B cell (primary cell): ENCODE measurements at places on chromosomes 6 and 20.

- DNase-seq: peak; percentile 39
Observed at GRCh38 chr6:154352898-154353585, 3.6 kb downstream of the IPCEF1 start.

GRCh38 chr20:53949319-53949839 lies 121.0 kb downstream of the BCAS1 start:
- peak; percentile 77 for DNase-seq

- DNase-seq: no peak
Observed at GRCh38 chr6:126268092-126268491, 71.8 kb upstream of the CENPW start.

GRCh38 chr6:135325624-135326424 lies 144.7 kb downstream of the MYB start:
- no peak for DNase-seq

DNA sequence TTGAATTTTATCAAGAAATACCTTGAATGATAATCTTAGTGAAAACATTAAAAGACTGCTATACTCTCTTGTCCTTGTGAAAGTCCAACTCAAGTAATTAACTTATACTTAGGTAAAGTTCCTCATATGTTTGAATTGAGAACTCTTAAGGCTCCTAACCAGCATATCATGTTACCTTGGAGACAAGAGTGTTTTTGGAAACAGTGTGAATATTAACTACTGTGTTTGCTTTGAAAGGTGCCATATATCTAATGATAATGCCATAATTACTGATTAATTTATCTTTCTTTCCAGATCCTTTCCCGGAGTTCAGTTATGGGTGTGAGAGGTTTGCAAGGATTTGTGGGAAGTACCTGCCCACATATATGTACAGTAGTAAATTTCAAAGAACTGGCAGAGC lies 10.5 kb downstream of the FAM120B start:
- no peak for DNase-seq

DNA sequence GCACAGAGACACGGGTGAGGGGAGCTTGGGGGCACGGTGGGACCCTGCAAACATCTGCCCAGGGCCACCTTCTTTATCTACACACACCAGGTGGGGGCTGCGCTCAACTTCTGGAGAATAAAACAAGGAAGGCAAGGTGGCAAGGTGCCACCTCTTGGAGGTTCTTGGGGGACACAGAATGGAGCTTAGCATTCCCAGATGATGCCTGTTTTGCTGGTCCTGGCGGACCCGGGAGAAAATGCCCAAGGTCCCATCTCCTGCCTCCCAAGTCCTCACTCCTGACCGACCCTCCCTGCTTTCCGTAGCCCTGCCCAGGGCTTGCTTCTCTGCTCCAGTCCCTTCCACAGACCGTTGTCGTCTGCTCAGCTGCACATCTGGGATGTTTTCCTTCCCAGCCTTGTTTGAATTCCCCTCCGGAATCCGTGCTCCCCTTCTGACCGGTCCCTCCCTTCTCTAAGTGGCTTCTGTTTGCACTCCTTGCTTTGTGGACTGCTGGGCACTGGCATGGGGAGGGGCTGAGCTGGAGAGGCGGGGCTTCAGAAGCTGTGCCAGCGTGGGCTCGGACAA lies 13.1 kb downstream of the ITPR3 start:
- DNase-seq: no peak

DNA sequence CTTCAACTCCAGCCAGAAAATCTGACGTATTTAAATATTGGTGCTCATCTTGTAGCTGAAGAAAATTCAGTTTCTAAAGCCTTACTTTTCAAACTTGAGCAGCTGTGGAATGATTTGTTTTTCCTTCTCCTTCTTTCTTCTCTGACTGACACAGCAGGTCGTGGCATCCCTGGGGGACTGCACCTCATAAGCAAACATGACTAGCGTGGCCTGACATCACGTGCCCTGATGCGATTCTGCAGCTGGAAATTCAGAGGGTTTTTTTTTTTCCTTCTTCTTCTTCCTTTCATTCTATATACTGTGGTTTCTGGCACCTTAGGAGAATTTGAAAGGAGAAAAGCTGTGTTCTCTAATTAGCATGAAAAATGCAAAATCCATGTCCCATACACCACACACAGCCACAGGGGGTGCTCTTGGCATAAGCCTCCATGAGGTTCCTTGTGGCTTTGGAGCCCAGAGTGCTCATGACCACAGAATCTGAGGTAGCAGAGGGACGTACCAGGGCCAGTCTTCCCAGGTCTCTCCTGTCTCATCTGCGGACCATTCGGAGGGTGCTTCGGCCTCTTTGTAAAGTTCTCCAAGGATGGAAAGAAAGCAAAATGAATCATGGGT lies 258.5 kb upstream of the CDH4 start:
- DNase-seq: no peak

DNA sequence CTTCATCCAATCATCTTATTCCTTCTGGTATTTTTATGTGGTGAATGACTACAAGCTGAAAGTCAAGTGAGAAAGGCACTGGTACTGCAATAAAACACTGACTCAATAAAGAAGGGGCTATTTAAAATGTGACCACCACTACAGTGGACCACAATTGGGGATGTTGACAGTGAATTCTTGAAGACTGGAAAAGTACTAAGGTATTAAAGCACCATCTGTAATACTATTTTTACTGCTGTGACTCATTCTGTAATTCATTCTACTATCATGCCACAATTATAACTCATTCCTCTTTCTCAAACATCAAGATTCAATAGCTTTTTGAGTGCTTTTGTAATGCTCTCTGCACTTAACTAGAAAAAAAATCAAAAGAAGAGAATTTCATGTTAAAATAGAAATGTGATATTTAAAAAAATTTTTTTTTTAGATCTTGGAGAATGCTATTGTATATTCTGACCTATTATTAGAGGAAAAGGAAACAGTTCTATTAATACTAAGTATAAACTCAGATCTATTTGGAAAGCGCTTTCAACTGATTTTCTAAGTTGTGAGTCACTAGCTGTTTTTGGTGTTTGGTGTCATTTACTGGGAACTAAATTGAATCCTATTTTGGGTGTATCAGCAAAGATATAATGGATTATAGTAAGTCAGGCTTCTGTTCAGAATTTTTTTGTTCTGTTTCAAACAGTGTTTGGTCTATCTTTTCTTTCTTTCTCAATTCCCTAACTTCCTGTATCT lies 104.7 kb upstream of the TMEM170B start:
- DNase-seq: no peak

GRCh38 chr20:58127701-58128111 lies 100.7 kb downstream of the ANKRD60 start:
- no peak for DNase-seq

GRCh38 chr6:106556368-106556960 lies 72.8 kb downstream of the RTN4IP1 start:
- peak; percentile 58 for DNase-seq

GRCh38 chr6:17432356-17432755 lies 39.0 kb downstream of the CAP2 start:
- DNase-seq: no peak

GRCh38 chr6:73131706-73132105 lies 93.6 kb downstream of the KHDC1L start:
- no peak for DNase-seq

- no peak for DNase-seq
Observed at GRCh38 chr20:47125508-47125757, 230.8 kb downstream of the EYA2 start.

DNA sequence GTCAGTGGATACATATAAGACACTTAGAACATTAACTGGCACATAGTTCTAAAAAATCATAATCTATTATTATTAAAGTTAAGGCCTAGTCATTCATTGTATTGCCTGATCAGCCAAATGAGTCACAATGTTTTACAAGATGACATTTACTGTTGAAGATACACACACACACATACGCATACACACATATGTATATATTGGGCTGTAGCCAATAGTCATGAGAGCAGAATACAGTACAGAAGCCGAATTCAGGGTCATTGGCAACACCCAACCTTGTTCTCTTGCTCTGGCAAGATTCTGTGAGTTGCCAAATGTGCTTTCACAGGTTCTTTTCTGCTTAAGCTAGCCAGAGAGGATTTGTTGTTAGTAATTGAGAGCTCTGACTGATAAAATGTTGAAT lies 922.8 kb upstream of the MAP3K7 start:
- no peak for DNase-seq

DNA sequence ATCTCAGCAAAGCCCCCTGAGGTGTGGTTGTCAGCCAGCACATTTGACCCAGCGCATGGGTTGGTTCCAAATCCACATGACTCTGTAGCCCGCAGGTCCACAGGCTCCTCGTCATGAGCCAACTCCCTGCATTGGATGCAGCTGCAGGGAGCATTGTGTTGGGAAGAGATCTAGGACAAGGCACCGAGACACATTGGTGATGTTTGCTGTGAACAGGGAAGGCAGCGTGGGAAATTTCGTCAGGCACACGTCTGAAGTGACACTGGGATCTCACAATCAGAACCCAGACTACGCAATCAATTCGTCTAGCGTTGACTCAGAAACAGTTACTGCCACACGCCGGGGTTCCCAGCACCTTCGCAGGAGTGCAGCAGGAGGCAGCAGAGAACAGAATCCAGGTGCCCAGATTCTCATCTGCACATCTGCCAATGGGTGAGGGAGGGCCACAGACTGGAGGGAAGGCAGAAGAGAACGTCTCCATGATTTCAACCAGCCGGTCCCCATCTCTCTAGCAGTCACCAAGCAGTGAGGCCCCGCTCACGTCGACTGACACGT lies 177.0 kb downstream of the TTLL2 start:
- no peak for DNase-seq

DNA sequence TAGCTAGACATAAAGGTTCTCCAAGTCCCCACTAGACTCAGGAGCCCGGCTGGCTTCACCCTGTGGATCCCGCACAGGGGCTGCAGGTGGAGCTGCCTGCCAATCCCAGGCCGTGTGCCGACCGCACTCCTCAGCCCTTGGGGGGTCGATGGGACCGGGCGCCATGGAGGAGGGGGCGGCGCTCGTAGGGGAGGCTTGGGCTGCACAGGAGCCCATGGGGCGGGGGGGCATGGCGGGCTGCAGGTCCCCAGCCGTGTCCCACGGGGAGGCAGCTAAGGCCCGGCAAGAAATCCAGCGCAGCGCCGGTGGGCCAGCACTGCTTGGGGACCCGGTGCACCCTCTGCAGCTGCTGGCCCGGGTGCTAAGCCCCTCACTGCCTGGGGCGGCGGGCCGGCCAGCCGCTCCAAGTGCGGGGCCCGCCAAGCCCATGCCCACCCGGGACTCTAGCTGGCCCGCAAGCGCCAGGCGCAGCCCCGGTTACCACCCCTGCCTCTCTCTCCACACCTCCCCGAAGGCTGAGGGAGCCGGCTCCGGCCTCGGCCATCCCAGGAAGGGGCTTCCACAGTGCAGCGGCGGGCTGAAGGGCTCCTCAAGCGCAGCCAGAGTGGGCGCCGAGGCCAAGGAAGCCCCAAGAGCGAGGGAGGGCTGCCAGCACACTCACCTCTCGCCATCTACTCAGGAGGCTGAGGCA lies 26.5 kb upstream of the ID1 start:
- DNase-seq: no peak

- DNase-seq: no peak
Observed at GRCh38 chr20:31712564-31713311, 9.9 kb downstream of the BCL2L1 start.

DNA sequence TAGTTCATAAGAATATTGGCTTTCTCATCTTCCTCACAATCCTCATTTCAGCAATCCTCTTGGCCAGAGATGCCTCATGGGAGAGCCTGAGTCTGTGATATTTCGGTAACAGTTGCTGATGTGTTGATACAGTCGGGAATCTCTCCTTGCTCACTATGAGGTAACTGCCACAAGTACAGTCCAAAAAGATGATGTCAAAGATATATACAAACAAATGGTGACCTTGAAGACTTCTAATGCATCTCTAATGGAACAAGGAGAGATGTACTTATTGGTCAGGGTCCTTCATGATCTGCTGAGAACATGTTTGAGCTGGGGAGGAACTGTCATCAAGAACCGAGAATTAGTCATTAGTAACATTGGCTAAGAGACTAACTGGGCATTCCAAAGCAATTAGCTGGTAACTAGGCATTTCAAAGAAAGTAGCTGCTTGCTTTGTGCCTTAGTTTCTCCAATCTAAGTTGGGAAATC lies 56.1 kb downstream of the FILIP1 start:
- DNase-seq: no peak

DNA sequence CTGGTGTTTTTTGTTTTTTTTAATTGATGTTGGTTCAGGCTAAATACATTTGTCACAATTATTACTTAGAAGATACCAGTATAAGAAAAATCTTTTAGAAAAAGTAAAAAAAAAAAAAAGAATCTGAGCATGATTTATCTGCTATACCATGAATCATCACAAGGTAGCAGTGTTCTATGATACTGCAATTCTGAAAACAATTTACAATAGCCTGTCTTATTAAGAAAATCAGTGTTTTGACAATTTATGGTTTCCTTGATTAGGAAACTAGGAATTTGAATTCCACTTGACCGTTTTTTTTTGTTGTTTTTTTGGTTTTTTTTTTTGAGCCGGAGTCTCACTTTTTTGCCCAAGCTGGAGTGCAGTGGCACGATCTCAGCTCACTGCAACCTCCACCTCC lies 9.3 kb upstream of the MAK start:
- no peak for DNase-seq

GRCh38 chr6:48567016-48567415 lies 456.0 kb upstream of the PTCHD4 start:
- no peak for DNase-seq

DNA sequence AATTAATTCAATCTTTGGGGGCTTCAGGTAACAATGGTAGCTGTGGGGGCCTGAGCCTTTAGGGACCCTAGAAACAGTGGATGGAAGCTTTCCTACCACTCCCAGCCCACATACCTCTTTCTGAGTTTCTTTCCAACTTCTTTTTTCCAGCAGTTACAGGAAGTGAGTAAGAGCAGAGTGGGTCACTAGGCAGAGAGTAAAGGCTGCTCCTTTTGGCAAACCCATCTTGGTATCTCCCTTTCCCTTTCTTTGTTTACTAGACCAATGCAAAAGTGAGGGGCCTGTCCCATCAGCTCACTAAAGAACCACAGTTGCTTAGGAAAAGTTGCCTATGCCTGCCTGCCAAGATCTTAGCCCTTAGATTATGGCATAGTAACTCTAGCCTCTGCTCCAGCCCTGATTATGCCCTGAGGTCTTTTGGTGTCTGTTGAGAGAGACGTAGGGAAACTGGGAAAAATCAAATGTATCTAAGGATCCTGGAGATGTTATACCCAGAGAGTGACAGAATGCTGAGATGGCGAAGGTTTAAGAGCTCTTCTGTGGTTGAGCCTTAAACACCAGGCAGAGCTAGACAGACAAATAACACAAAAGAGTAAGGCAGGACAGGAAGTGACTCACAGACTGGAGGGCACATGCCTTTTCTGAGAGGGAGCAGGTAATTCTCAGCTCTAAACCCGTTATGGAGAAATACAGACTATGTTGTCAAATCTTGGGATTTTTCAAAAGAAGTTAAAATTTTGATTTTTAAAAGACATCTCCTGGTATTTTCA lies 31.3 kb downstream of the TRMT6 start:
- DNase-seq: no peak
